ENCODE measurements at places on chromosomes 4 and X.

- no peaks in the 10 kb centered on the region for H3K27me3 ChIP-seq
- H3K4me3 ChIP-seq = peak overlapping the region; percentile 69
- H3K36me3 ChIP-seq = peaks cover 37% of the 10 kb centered on the region
- peak overlapping the region; percentile 87 for H3K27ac ChIP-seq
- peaks cover 46% of the 10 kb centered on the region for H3K4me1 ChIP-seq
Observed at GRCh38 chrX:45830343-45830742, 629.7 kb upstream of the DIPK2B start.

DNA sequence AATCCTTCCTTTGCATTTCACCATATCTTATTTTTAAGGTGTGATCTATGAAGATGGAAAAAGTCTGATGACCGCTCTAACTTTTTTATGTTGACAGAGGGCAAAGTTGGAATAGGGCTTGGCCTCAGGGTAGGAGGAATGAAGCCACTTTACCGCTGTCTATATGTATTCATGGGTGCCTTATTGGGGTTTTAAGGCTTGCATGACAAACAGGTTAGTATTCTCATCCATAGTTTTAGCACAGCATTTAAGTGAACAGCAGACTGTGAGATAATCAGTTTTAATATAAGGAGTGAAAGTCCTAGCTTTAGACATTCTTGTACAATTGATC is 81.7 kb upstream of the BMP2K start:
- no peaks in the 10 kb centered on the region for H3K36me3 ChIP-seq
- no peak overlapping the region for H3K4me3 ChIP-seq
- DNase-seq = no peak
- peaks cover 19% of the 10 kb centered on the region for H3K27me3 ChIP-seq
- peaks cover 14% of the 10 kb centered on the region for H3K4me1 ChIP-seq

DNA sequence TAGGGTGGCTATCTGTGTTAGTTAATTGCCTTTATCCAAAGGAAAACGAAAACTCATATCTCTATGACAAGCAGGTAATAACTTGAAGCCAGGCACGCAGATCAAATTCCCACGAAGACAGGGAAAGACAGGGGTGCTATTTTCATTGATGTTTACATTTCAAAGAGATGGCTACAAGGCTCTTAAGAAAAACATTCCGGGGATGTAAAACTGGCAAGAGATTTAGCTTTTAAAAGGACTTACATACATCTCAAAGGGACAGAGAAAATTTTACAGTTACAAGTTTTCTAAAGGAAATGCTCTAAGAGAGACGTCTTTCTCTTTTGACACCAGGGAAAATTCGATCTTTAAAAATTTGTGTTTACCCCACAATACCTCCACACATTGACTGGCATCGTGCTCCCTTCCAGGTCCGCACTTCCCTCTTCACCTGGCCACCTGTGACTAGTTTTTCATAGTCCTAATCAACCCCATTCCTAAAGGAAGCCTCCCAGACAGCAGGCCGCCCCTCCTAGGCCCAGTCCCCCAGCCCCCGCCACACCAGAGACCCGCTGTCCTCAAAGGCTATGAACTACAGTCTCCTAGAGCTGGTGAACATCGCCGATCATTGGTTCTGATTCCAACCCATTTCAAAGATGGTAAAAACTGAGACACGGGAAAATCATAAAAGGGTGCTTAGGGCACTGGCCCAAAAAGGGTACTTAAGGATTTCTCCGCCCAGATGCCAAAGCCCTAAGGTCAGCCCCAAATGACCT is 649 bp upstream of the ARAF start:
- H3K4me1 ChIP-seq = peaks cover 32% of the 10 kb centered on the region
- H3K4me3 ChIP-seq = peak overlapping the region; percentile 96
- H3K27ac ChIP-seq = peak overlapping the region; percentile 99

GRCh38 chr4:169128902-169129301 is 118.8 kb upstream of the CBR4 start:
- H3K4me1 ChIP-seq = no peaks in the 10 kb centered on the region
- no peaks in the 10 kb centered on the region for H3K36me3 ChIP-seq
- DNase-seq = no peak
- H3K27ac ChIP-seq = no peak overlapping the region

DNA sequence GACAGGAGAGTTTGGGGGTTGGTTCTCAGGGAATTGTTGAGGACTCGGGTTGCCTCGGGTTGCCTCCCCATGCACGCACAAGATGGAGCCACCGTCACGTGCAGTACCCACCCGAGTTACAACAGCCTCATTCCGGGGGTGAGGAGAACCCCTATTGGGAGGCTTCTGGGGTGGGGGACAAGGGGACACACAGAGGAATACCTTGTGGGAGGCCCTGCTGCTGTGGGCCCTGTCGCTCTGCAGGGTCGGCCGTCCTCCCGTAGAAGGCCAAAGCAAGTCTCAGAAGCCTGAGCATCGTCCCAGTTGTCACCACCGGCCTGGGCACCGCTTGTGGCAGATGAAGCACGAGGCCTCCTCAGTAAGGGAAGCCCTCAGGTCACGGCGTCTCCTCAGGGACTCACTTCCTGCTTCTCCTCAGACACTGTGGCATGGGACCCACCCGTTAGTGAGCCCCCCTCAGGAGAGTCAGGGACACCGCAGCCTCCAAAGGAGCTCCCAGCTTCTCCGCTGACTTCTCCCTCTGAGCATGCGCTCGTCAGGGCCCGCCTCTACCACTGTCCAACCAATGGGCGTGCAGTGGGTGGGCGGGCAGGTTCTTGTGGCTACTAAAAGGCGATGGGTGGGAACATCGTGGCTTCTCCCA is at the start of gene CT55:
TSS of gene CT55 (minus strand) at position 522 of the 643 bp plus-strand sequence. CDS start at position 295, 227 bp downstream.
- no peak within 1 kb of the TSS for H3K27ac ChIP-seq
- DNase-seq = no peak
- no peak within 1 kb of the TSS for H3K4me3 ChIP-seq
- H3K4me1 ChIP-seq = no peaks in the 10 kb centered on the region
- H3K27me3 ChIP-seq = peaks cover 14% of the 10 kb centered on the region
- no peaks in the 10 kb centered on the region for H3K36me3 ChIP-seq

- H3K27ac ChIP-seq = no peak overlapping the region
- H3K4me3 ChIP-seq = no peak overlapping the region
- H3K36me3 ChIP-seq = no peaks in the 10 kb centered on the region
- H3K4me1 ChIP-seq = no peaks in the 10 kb centered on the region
- no peaks in the 10 kb centered on the region for H3K27me3 ChIP-seq
Observed at GRCh38 chr4:172707622-172708021, 461.0 kb upstream of the GALNT7 start.

GRCh38 chrX:38970845-38971244 is 169.6 kb downstream of the MID1IP1 start:
- peak; percentile 38 for DNase-seq
- H3K4me3 ChIP-seq = no peak overlapping the region
- H3K27me3 ChIP-seq = no peaks in the 10 kb centered on the region
- H3K4me1 ChIP-seq = peaks cover 9% of the 10 kb centered on the region
- no peak overlapping the region for H3K27ac ChIP-seq

DNA sequence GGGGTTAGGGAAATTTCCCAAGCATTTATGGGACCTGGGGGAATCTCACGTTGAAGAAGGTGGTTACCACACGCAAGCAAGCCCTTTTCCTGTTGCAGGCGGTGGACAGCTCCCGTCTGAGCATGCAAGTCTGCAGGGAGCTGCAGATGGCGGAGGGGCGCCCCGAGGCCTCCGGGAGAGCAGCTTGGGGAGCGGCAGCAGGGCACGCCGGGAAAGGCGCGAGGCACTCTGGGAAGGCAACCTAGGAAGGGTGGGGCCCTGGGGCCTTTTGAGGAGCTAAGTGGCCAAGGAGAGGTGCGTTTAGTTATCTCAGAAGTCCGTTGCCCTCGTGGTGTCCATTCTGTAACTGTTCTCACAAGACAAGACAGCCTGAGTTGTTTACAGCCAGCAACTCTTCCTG is 57.0 kb upstream of the SLC25A4 start:
- no peak for DNase-seq
- H3K4me1 ChIP-seq = no peaks in the 10 kb centered on the region
- H3K27ac ChIP-seq = no peak overlapping the region
- peaks cover 34% of the 10 kb centered on the region for H3K27me3 ChIP-seq

GRCh38 chrX:139691843-139692505 is 16.0 kb downstream of the MCF2 start:
- peaks cover 21% of the 10 kb centered on the region for H3K27me3 ChIP-seq
- no peaks in the 10 kb centered on the region for H3K36me3 ChIP-seq
- DNase-seq = no peak
- H3K4me3 ChIP-seq = peak overlapping the region; percentile 45

GRCh38 chr4:15720851-15721250 is 18.0 kb downstream of the BST1 start:
- no peak for DNase-seq
- H3K4me1 ChIP-seq = peaks cover 7% of the 10 kb centered on the region
- H3K4me3 ChIP-seq = no peak overlapping the region
- H3K27ac ChIP-seq = no peak overlapping the region

GRCh38 chr4:134935320-134935719 is 733.7 kb upstream of the PABPC4L start:
- H3K4me1 ChIP-seq = no peaks in the 10 kb centered on the region
- no peak overlapping the region for H3K27ac ChIP-seq
- no peak for DNase-seq
- no peak overlapping the region for H3K4me3 ChIP-seq

DNA sequence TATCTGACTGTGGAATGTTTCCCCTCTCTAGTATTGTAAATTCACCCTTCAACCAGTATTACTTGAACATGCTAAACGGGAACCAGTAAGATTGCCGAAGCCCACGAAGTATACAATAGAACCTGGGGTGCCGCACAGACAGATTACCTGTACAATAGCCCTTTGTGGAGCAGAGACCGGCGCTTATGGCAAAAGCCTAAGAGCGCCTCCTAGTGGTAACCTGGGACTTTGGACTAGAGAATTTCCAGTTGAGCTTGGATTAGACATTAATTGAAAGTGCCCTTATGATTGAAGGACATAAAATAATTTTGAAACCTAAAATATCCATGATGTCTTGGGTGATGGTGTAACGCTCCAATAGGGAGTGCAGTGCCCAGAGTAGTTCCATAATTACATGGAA is 14.1 kb downstream of the ZNF157 start:
- peak; percentile 38 for DNase-seq
- H3K27ac ChIP-seq = no peak overlapping the region
- H3K4me1 ChIP-seq = peaks cover 17% of the 10 kb centered on the region
- H3K4me3 ChIP-seq = no peak overlapping the region
- H3K36me3 ChIP-seq = no peaks in the 10 kb centered on the region
- H3K27me3 ChIP-seq = no peaks in the 10 kb centered on the region

DNA sequence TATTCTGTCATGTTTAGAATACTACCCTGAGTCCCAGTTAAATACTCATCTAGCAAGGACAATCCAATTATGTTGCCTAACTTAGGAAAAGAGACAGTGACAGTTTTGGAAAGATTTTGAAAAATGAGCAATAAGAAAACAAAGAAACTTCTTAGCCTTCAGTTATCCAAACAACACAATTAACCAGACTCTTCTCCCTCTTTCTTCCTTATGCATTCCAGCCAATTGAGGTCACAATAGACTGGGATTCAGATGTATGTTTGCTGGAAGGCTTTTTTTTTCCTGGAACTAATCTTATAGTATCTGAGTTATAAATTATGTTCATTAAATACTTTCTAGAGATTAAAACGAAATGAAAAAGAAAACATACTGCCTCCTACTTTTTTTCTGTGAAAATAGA is 109.6 kb downstream of the GUCY2F start:
- H3K36me3 ChIP-seq = no peaks in the 10 kb centered on the region
- H3K4me3 ChIP-seq = no peak overlapping the region
- DNase-seq = no peak
- no peaks in the 10 kb centered on the region for H3K27me3 ChIP-seq
- H3K4me1 ChIP-seq = no peaks in the 10 kb centered on the region
- no peak overlapping the region for H3K27ac ChIP-seq

Data from T-helper 2 cell treated with Interferon-gamma antibody and Interleukin-4, amounts not matched to agents 5 μg/mL and 100 μg/mL, for 36 hours (primary cell).